Heart right ventricle (tissue), 16 donors: ENCODE measurements at places on chromosomes 16 and 17. TPM values are rescaled to one million over a fixed set of nuclear protein-coding genes. Genes with fewer than 3 reads are reported as not detected.
A peak's percentile ranks its signal among the peaks of the same experiment; 100 is the strongest.

DNA sequence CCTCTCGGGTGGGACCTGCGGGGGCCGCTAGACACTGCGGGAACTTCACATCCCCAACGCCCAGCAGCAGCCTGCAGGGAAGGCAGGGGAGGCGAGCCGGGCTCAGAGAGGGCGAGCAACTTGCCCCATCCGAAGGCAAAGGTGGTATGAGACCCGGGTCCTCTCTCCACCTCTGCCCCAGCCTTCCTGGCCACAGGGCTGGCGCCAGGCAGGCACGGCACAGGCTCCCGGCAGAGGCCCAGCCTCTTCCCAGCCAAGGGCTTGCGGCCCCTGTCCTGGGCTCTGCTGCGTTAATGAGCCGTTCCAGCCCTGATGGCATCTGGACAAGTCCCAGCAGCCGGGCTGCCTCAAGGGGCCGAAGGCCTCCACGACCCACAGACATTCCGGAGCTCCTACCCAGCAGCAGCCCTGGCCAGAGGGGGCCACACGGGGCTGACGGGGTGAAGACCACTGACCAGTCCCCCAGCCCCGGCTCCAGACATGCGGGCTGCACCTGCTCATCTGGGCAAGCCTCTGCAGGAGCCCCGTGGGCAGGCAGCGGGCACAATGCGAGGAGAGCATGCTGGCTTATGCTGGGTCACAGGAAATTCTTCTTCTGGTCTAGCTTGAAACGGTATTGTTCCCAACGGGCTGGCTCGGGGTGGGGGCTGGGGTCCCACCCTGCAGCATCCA, 1.2 kb upstream of the HS3ST6 start:
- no peak for DNase-seq

GRCh38 chr17:35373534-35373983, at the start of gene SLFN11:
SLFN11 (minus strand) TSS chr17:35373621; CDS start chr17:35363807, 9,814 bp downstream.
- DNase-seq, result peak; percentile 83

- DNase-seq, result peak; percentile 43
These were observed 785 bp downstream of the UBALD1 start for GRCh38 chr16:4613636-4614570.

PRAC2 gene
- not detected for polyA plus RNA-seq

DNA sequence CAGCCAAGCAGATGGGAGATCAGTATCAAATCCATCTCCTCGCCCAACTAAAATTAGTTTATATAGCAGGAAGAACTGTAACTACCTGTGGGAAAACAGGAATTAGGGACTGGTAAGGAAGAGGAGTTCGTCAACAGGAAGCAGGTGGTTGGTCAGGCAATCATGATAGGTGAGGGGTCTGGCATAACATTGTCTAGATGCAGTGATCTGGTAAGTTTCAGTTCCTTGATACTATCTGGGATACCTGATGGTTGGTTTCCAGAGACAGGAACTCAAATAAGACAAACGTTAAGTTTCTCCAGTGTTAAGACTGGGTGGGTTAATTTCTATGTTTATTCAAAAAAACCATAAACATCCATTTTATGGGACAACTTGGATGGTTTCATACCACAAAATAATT, 53.8 kb downstream of the CEP112 start:
- DNase-seq, result no peak

NUPR1 gene
- polyA plus RNA-seq, result 74.4 TPM

AANAT gene
- 0.73 TPM for polyA plus RNA-seq

- DNase-seq, result no peak
These were observed 18.2 kb downstream of the PAFAH1B1 start for GRCh38 chr17:2611627-2612026.

TEX19 gene
- not detected for polyA plus RNA-seq

KRTAP3-2 gene
- not detected for polyA plus RNA-seq

- no peak for DNase-seq
These were observed 28.9 kb upstream of the CDH15 start for GRCh38 chr16:89142474-89143195.

DNA sequence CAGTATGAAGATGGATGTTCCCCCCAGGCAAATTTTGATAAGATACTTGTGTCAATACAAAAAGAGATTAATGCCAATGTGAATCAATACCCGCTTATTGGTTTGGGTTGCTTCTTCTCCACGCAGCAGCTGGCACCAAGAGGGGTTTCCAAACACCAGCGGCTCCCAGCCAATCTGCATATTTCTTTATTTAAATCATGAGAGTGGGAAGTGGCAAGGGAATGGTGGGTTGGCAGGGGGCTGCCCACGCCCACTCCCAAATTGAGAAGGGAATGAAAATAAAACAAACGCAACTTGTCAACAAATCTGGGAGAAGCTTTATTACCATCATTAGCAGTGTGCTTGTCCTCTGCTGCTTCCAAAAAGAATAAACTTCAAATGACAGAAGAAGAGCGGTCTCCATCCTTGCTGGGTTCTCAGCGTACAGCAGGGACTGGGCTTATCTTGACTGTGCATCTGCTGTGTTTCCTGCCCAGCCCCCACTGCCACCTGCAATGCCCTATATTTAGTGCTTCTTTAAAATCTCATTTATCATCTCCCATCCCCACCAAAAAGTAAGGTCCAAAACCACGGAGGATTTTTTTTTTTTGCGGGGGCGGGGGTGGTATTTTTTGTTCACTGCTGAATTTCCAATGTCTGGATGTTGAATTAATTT, 34.9 kb upstream of the C16orf78 start:
- DNase-seq, result no peak

GRCh38 chr17:16585796-16586195, 16.8 kb upstream of the ZNF287 start:
- no peak for DNase-seq

VMP1 gene
- polyA plus RNA-seq, result 20.5 TPM

ATXN7L3 gene
- 29.8 TPM for polyA plus RNA-seq

- DNase-seq, result peak; percentile 96
These were observed 31.3 kb downstream of the MYO18A start for GRCh38 chr17:29148790-29149430.

DNA sequence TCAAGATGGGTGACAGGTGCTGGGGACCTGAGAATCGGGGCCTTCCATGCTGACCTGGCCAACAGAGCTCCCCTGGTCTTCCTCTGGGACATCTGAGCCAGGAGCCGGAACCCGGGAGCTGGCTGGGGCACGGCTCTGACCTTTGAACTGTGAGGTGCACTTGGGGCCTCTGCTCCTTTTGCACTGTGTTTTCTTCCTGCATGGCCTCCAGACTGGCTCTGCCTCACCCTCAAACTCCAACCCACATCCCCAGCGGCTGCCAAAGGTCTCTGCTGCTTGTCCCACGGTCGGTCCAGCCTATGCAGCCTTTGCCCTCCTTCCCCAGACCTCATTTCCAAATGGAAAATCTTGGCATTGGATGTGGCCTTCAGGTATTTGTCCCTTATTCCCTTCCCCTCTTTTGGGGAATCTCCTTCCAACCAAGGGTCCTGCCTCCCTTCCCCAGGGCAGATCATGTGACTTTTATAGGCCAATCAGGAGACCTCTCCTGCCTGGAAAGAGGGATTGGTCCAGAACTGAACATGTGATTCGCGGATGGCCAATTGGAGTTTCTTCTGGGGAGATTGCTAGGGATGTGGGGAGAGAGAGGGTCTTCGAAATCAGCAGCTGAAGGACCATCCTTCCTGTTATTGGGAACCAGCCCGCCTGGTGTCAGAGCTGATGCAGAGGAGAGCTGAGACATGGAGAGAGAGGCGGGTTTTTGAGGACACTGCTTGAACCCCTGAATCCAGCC, 117.9 kb downstream of the CYLD start:
- no peak for DNase-seq

- no peak for DNase-seq
These were observed 23.3 kb downstream of the SLC38A7 start for GRCh38 chr16:58661199-58661830.

KRTAP9-8 gene
- not detected for polyA plus RNA-seq

KCNG4 gene
- polyA plus RNA-seq, result not detected

PSMC3IP gene
- polyA plus RNA-seq, result 2.9 TPM

DNA sequence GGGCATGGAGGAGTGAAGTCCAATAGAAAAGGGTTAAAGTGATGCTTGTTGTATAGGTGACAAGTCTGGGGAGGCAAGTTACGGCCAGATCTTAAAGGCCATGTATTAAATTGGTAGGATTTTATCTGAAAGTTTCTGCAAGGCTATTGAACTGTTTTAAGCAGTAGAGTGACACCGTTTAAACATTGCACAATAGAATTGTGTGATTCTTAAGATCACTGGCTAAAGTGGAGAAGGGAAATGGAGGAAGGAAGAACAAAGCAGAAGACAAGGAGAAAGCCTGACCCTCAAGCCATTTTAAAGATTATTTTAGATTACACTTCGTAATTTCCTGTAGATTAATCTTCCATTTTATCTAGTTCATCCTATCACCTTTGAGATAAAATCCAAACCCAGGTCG, 5.6 kb upstream of the MPHOSPH6 start:
- no peak for DNase-seq

NPIPB2 gene
- polyA plus RNA-seq, result 3.7 TPM

- DNase-seq, result no peak
These were observed 78.0 kb downstream of the KNOP1 start for GRCh38 chr16:19639986-19640421.

- no peak for DNase-seq
These were observed 36.5 kb downstream of the IRF8 start for GRCh38 chr16:85935391-85935973.

DNA sequence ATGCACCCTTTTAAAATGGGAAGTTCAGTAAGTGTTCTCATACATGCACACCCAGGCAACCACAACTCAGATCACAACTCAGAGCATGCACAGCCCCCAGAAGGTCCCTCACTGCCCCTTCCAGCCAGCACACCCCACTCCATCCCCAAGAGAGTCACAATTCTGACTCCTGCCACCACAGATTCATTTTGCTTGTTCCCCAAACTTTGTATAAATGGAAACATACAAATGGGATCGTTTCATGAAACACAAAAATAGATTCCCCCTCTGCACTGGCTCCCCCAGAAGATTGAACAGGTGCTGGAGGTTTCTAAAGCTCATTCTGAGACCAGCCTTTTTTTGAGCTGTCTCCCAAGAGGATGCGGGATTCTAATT, 3.3 kb upstream of the TNFRSF13B start:
- no peak for DNase-seq
